ENCODE measurements at places on chromosomes 6 and 20.

GRCh38 chr20:57655809-57656155 is 35.6 kb upstream of the ZBP1 start:
- DNase-seq, result no peak

GRCh38 chr6:159095616-159096015 is 50.8 kb upstream of the TAGAP start:
- DNase-seq, result no peak

- DNase-seq, result peak; percentile 43
Observed at GRCh38 chr20:1005452-1006027, 3.4 kb upstream of the RSPO4 start.

DNA sequence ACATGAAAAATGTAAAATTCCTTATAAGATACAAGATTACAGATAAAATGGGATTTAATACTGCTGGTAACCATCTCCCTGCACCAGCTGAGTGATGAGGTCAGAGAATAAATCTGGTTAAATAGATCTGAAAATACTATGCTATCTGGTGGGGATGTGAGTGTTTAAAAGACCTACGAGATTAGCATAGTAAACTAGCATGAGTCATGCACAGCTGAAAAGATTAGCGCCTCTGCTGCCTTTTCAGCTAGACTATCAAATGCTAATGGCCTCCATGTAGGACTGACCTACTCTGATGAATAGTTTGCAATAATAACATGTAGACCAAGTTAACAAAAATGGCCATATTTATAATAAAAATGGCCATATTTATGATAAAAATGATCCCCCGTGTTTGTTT is 553.3 kb downstream of the C6orf118 start:
- no peak for DNase-seq

DNA sequence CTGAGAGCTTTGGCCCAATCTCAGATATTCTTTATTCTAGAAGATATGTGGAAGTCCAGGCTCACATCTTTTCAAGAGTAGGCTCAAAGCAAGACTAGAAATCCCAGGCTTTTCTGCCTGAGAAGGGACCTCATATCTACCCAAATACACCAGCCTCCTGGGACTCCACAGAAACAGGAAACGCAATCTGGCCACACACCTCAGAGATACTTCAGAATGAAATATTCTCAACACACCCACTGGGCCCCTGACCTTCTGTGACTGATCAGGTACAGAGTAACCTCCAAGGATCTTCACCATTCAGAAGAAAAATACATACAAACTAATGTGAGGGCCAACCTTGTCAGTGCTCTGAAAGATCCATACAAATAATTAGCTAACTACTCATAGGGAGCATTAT is 183.2 kb downstream of the HIVEP2 start:
- no peak for DNase-seq

- DNase-seq, result no peak
Observed at GRCh38 chr6:33807606-33808005, 3.8 kb upstream of the MLN start.

Measured in transverse colon (tissue), 4 donors.